Tibial artery (tissue), 4 donors: ENCODE measurements at places on chromosomes 6 and 20.
A peak's percentile ranks its signal among the peaks of the same experiment; 100 is the strongest.

DNA sequence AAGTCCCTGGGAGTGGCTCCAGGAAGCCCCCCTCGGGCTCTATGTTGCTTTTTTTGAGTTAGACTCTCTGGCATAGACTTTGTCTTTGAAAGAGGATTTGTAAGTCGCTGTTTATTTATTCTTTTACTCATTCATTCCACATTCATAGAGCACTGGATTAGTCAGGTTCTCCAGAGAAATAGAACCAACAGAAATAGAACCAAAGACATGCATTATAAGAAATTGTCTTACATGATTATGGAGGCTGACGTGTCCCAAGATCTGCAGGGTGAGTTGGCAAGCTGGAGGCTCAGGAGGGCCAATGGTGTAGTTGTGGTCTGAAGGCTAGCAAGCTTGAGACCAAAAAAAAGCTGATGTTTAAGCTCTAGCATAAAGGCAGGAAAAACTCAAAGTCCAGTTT is 98.3 kb upstream of the CHD6 start:
- H3K4me1 ChIP-seq: no peaks in the 10 kb centered on the region
- DNase-seq: no peak
- H3K27me3 ChIP-seq: no peaks in the 10 kb centered on the region

DNA sequence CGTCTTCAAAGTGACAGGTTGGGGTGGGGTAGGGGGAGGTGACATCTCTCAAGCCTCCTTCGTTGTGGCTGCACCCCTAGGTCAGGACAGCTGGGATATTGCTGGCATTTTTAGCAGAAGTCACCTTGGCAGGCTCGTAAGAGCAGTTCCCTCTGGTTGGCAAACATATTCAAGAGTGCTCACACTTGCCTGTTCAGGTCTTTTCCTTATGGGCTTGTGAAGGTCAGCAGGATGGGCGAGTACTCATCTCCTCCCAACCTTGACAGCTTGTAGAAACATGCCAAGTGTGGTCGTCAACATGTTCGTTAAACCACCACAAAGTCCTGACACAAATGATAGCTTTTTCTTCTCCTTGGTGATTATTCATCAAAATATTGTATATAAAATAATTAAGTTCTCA is 113.6 kb downstream of the HDGFL1 start:
- no peaks in the 10 kb centered on the region for H3K4me1 ChIP-seq
- no peak for DNase-seq
- H3K36me3 ChIP-seq: no peaks in the 10 kb centered on the region
- H3K27me3 ChIP-seq: no peaks in the 10 kb centered on the region
- no peak overlapping the region for H3K4me3 ChIP-seq

- H3K36me3 ChIP-seq: no peaks in the 10 kb centered on the region
- peak overlapping the region; percentile 70 for H3K4me3 ChIP-seq
- H3K27ac ChIP-seq: peak overlapping the region; percentile 75
Observed at GRCh38 chr6:41894366-41895299, 542 bp downstream of the USP49 start.

- H3K27me3 ChIP-seq: no peaks in the 10 kb centered on the region
- peaks cover 50% of the 10 kb centered on the region for H3K4me1 ChIP-seq
- peak; percentile 47 for DNase-seq
- H3K4me3 ChIP-seq: peak overlapping the region; percentile 23
Observed at GRCh38 chr6:157148391-157149323, 174.7 kb downstream of the TMEM242 start.

DNA sequence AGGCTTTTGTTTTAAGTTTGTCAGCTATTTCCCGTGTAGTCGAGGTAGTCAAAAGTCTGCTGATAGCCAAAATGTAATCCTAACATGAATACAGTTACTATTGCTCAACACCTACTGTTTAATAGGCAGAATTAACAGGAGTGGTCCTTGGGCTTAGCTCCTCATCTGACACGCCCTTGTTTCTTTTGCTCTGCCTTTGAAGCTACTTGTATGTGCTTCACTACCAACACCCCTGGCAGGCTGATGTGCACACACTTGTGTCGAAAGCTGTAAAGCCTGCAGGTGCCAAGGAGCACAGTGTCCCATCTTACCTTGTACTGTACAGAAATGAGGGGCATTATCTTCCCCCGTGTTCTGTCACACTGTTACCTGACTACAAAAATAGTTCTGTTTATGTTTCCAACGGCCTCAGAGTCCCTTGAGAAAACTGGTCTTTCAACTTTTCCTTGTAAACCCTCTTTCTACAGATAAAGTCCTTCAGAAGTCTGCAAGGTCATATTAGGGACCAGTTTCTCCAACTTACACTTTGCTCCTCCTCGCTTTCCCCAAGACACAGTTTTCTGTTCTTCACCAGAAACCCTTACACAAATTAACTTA is 9.3 kb downstream of the SDHAF4 start:
- no peaks in the 10 kb centered on the region for H3K4me1 ChIP-seq
- H3K36me3 ChIP-seq: peaks cover 12% of the 10 kb centered on the region
- no peak overlapping the region for H3K27ac ChIP-seq
- H3K27me3 ChIP-seq: no peaks in the 10 kb centered on the region
- DNase-seq: no peak

- no peak for DNase-seq
- H3K4me3 ChIP-seq: no peak overlapping the region
Observed at GRCh38 chr20:22567944-22568871, 16.2 kb downstream of the FOXA2 start.

GRCh38 chr20:46624946-46625345 is 26.3 kb downstream of the SLC13A3 start:
- DNase-seq: no peak
- H3K4me1 ChIP-seq: no peaks in the 10 kb centered on the region
- no peaks in the 10 kb centered on the region for H3K36me3 ChIP-seq
- H3K27ac ChIP-seq: no peak overlapping the region
- H3K27me3 ChIP-seq: no peaks in the 10 kb centered on the region

DNA sequence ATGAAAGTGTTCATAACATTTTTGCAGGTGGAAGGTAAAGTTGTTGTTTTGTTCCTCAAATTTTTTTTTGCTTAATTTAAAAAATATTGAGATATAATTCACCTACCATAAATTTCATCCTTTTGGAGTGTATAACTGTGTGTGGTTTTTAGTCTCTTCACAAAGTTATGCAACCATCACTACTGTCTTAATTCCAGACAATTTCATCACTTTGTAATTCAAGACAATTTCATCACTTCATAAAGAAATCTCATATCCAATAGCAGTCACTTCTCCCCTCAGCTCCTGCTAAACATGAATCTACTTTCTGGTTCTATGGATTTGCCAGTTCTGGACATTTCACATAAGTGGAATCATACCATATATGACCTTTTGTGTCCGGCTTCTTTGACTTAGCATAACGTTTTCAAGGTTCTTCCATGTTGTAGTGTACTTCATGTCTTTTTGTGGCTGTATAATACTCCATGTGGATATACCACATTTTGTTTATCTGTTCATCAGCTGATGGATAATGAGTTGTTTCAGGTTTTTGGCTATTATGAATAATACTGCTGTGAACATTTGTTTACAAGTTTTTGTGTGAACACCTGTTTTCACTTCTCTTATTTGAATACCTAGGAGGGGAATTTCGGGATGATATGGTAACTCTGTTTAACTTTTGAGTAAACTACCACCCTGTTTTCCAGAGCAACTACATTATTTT is 18.8 kb downstream of the ZFAND3 start:
- no peak for DNase-seq
- peaks cover 27% of the 10 kb centered on the region for H3K4me1 ChIP-seq
- H3K27me3 ChIP-seq: no peaks in the 10 kb centered on the region

DNA sequence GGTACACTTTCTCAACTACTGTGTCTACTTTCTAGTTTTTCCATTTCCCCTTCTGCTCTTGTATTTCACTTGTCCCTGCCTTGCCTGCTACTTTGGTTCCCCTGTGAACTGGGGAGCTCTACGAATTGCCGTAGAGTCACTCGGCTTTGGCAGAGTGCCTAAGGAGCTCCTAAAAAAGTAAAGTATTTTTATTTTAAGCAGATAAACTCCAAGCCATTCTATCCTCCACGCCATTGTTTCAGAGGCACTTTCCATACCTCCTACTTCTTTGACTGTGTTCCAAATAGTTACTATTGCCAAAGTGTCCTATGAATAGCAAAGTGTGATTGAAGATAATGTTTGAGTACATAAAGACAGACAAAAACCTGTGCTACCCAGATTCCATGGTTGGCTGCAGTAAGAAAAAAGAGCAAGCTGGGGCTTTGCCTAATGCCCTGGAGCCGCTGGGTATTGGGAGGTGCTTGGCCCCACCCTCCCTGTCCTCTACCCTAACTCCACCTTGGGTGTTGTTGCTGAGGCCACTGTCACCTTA is 5.1 kb upstream of the MBOAT1 start:
- no peak overlapping the region for H3K4me3 ChIP-seq
- no peaks in the 10 kb centered on the region for H3K4me1 ChIP-seq
- no peaks in the 10 kb centered on the region for H3K27me3 ChIP-seq
- DNase-seq: no peak

- H3K27ac ChIP-seq: no peak overlapping the region
- DNase-seq: no peak
- H3K27me3 ChIP-seq: no peaks in the 10 kb centered on the region
- H3K4me3 ChIP-seq: no peak overlapping the region
- H3K36me3 ChIP-seq: no peaks in the 10 kb centered on the region
Observed at GRCh38 chr6:110528101-110528929, 51.9 kb upstream of the SLC22A16 start.

GRCh38 chr6:72760114-72760793 is 138.4 kb downstream of the KCNQ5 start:
- H3K27me3 ChIP-seq: no peaks in the 10 kb centered on the region
- no peaks in the 10 kb centered on the region for H3K36me3 ChIP-seq
- H3K4me3 ChIP-seq: peak overlapping the region; percentile 32
- peak overlapping the region; percentile 40 for H3K27ac ChIP-seq
- H3K4me1 ChIP-seq: peaks cover 12% of the 10 kb centered on the region

- H3K27ac ChIP-seq: no peak overlapping the region
- peak overlapping the region; percentile 4 for H3K4me3 ChIP-seq
- H3K4me1 ChIP-seq: peaks cover 6% of the 10 kb centered on the region
- H3K36me3 ChIP-seq: no peaks in the 10 kb centered on the region
- DNase-seq: no peak
- H3K27me3 ChIP-seq: no peaks in the 10 kb centered on the region
Observed at GRCh38 chr20:16451001-16451400, 122.2 kb downstream of the KIF16B start.

- H3K27me3 ChIP-seq: no peaks in the 10 kb centered on the region
- H3K4me1 ChIP-seq: peaks cover 5% of the 10 kb centered on the region
- H3K27ac ChIP-seq: no peak overlapping the region
- no peaks in the 10 kb centered on the region for H3K36me3 ChIP-seq
Observed at GRCh38 chr20:4942331-4942730, 59.0 kb downstream of the SLC23A2 start.

DNA sequence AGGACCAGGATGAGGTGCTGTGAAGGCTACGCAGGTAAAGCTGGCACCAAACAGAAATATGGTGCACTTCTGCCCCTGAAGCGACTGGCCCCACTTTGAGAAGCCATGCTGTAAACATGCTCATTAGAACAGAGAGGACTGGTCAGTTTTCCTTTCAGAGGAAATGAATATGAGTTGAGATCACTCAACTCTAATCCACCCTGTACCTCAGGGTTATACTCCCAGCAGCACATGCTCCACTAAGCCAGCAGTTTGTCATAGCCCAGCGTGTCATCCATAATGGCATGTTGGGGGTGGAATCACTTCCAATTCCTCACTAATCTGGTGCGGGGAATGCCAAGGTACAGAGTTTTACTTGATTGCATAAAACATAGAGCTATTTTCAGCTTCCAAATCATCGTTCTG is 98.1 kb downstream of the HIVEP2 start:
- H3K27me3 ChIP-seq: no peaks in the 10 kb centered on the region
- H3K4me3 ChIP-seq: peak overlapping the region; percentile 9
- peak overlapping the region; percentile 72 for H3K27ac ChIP-seq
- peak; percentile 76 for DNase-seq

DNA sequence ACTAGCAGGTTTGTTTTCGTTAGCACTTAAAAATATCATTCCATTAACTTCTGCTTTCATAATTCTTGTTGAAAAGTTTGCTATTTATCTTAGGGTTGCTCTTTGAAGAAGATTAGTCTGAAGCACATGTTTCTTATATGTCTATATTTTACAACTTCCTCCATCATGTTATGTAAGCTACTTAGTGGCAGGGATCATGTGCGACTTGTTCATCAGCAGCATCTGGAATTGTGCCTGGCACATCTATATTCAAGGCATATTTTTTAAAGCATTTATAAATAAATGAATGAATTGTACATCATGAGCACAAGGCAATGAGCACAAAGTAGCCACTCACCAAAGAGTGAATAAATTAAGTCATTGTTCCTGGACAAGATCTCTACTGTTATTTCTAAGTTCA is 187.2 kb upstream of the COL21A1 start:
- no peak overlapping the region for H3K4me3 ChIP-seq
- peaks cover 10% of the 10 kb centered on the region for H3K4me1 ChIP-seq
- no peak for DNase-seq

GRCh38 chr20:9401371-9401770 is 113.0 kb upstream of the LAMP5 start:
- peaks cover 19% of the 10 kb centered on the region for H3K36me3 ChIP-seq
- no peak for DNase-seq

DNA sequence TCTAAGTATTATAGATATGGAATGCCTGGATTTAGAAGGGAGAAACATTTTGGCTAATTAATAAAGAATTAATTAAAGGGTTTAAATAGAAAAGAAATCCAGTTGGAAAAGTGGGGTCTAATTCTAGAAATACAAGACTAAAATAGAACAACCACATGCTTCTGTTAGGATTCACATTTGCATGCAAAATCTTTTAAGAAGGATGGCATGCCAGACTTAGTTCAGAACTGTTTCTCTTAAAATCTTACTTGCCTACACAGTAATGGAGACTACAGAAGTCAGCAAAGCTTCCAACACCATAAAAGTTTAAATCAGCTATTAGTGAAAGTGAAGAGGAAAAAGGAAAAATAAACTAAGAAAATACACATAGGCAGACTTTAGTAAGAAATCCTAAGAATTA is 32.7 kb upstream of the KATNA1 start:
- no peaks in the 10 kb centered on the region for H3K4me1 ChIP-seq
- no peak overlapping the region for H3K4me3 ChIP-seq
- H3K36me3 ChIP-seq: peaks cover 23% of the 10 kb centered on the region
- no peak overlapping the region for H3K27ac ChIP-seq
- DNase-seq: no peak

GRCh38 chr6:140237251-140237650 is 862.8 kb upstream of the CITED2 start:
- H3K36me3 ChIP-seq: no peaks in the 10 kb centered on the region
- DNase-seq: no peak
- H3K4me1 ChIP-seq: no peaks in the 10 kb centered on the region
